ENCODE measurements at places on chromosomes 12 and 14.

GRCh38 chr14:77303417-77304156 is 17.1 kb downstream of the POMT2 start:
- no peak for DNase-seq

DNA sequence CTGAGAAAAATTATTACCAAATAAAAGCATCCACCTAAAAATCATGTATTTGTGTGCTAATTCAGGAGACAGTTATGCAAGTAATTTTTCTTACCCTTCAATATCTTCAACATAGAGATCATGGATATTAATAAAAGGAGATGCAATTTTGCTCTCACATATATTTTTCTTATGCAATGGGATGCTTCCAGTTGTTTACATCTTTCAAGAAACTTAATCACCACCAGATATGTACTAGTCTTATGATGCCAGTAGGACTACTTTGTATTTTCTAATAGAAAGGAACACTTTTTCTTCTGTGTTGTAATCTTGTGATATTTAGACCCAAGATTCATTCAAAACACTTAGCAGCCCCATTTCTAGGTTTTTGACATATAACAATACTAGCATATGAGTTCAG is 107.6 kb downstream of the NAV3 start:
- no peak for DNase-seq

DNA sequence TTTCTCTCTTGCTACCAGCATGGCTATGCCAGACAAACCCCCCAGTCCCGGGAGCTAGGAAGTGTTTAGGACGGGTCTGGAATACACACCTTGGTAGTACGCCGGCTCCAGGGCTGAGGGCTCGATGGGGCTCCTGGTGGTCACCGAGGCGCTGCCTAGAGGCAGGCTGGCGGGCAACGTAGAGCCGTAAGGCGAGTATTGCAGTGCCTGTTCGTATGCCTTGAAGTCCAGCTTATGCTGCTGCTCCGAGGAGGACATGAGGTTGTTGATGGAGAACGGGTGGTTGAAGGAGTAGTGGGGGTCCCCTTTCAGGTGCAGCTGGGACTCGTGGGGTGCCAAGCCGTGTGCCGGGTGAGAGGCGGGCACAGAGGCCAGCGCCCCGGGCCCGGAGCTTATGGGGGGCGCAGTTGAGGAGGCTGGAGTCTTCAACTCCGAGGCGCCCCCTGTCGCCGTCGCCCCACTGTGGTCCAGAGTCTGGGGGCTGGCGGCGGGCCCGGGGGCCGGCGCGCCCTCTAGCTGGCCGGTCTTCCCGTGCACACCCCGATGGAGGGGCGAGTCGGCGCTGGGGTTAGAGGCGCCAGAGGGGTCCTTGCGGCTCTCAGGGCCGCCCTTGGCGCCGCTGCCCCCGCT is 3.6 kb downstream of the FOXA1 start:
- DNase-seq = no peak

DNA sequence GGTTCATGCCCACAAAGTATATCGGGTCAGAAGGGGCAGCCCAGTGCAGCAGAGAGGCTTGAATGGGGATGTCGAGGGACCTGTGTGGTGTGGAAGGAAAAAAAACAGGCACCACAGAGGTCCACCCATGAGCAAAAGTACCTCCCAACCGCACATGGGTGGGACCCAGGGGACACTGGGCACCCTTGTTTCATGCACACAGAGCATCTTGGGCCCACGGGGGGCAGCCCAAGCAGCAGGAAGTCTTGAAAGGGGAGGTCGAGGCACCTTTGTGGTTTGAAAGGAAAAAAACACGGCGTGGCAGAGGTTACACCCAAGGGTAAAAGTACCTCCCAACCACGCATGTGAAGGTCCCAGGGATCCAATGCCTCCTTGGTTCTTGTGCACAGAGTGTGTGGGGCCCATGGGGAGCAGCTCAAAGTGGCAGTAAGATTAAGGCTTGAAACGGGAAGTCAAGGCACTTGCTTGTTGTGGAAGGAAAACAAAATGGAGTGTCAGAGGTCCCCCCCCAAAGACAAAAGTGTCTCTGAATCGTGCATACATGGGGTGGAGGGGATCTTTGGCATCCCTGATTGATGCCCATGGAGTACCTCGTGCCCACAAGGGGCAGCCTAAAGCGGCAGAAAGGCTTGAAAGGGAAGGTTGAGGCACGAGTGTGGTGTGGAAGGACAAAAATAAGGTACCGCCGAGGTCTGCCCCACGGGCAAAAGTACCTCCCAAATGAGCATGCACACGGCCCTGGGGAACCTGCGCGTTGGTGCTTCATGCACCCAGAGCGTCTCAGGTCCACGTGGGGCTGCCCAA is 575.5 kb downstream of the ALG10 start:
- DNase-seq = peak; percentile 3

DNA sequence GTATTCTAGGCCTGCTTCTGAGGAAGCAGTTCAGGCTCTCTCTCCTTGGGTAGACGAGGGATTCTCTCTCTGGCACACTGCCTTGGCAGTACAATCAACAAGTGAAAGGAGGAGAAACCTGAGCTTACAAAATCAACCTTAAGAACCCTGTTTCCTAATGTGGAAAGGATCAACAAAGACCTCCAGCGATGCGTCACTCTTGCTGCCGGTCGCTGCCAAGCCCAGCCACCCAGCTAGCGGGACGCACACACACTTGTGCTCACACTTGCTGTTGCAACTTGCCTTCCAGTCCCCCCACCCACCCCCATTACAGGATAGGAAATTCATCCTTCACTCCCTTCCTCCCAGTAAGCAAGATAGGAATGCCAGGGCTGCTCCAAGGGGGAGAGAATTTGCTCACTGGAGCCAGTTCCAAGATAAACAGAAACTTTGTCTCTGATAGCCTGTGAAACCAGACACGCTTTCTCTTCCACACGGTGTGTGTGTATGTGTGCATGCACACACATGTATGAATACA is 144.3 kb downstream of the BCL11B start:
- DNase-seq = no peak

GRCh38 chr14:26913786-26914185 is 316.0 kb upstream of the NOVA1 start:
- no peak for DNase-seq

- DNase-seq = peak; percentile 88
These were observed 76.4 kb upstream of the DICER1 start for GRCh38 chr14:95233702-95234241.

GRCh38 chr12:124392271-124392666 is 97.4 kb downstream of the RFLNA start:
- peak; percentile 45 for DNase-seq

- no peak for DNase-seq
These were observed 10.9 kb upstream of the HVCN1 start for GRCh38 chr12:110699591-110700445.

DNA sequence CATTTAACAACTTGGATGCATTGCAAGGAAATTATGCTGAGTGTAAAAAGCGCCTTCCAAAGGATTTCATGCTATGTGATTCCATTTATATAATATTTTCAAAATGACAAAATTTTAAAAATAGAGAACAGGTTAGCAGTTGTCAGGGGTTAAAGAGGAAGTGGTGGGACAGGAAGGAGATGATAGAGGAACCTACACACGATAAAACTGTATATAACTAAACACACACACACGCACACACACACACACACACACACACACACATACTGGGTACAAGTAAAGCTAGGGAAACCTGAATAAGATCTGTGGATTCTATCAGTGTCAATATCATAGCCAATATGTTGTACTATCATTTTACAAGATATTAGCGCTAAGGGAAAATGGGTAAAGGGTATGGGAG is 17.2 kb downstream of the TTC9 start:
- DNase-seq = no peak

- DNase-seq = no peak
These were observed 161.2 kb downstream of the TMX1 start for GRCh38 chr14:51401272-51401671.

GRCh38 chr12:127650626-127651025 is 616.3 kb upstream of the TMEM132C start:
- DNase-seq = no peak

DNA sequence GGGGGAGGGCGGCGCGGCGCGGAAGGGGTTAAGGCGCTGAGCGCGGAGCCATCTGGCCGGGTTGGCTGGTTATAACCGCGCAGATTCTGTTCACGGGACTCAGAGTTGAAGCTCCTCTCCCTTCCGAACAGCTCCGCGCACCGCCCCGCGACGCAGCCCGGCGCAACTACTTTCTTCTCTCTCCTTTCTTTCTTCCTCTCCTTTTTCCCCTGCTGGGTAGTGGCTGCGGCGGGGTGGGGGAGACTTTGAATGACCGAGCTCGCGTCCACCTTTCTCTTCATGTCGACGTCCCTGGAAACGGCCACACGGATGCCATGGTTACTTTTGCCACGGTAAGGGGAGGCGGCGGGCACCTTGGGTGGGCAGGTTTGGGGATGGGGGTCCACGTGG is at the start of gene NTF3:
TSS of gene NTF3 (plus strand) at position 98 of the 390 bp plus-strand sequence. CDS start at position 315, 217 bp downstream.
- no peak for DNase-seq

DNA sequence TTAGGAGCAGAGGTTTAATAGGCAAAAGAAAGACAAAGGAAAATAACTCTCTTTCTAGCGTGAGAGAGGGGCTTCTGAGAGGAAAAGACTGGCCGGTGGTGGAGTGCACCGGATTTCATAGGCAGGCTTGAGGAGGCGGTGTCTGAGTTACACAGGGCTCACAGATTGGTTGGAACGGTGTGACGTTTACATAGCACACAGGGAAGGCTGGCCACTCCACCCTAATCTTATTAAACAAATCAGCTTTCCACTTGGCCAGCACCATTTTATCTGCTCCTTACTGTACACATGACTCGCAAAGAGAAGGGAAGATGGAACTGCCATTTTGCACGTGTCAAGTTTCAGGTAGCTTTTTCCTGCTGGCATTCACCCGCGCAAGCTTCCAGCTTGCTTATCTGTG is 587.7 kb downstream of the RPL10L start:
- no peak for DNase-seq

GRCh38 chr14:56390859-56391258 is 188.7 kb upstream of the TMEM260 start:
- no peak for DNase-seq

DNA sequence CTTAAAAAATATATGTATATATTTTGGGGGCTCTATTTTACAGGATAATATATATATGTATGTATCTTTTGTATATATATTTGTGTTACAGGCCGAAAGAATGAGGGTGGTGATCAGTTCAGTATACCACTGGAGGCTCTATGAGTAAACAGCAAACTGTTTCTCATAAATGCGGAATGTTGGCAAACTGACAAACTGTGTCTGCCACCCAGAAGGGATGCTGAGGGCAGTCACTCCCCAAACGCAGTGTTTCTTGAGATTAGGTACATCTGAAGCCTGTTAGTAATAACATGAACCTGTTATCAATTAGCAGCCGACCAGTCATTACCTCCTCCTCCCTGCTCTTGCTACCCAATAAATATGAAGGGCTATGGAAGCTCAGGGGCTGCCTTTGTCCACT is 20.8 kb downstream of the TNFAIP2 start:
- no peak for DNase-seq

DNA sequence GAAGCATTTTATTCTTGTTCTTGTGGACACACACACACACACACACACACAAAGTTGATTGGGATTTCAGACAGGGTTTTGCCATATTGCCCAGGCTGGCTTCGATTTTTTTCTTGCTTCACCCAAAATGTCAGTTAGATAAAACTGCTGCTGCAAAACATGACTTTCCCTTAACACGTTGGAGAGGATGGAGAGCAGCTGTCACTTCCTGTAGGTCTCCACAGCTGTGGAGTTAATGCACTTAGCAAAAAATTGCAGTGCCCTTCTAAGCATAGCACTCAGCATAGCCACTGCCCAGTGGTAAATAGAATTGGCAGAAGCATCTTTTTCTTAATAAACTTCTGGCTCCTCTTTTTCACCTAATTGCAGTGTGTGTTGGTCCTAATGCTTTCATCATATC is 54.5 kb downstream of the PDZRN4 start:
- no peak for DNase-seq

- DNase-seq = no peak
These were observed 163.1 kb downstream of the TTC8 start for GRCh38 chr14:88987516-88987915.

- DNase-seq = no peak
These were observed 41.0 kb upstream of the KCNJ8 start for GRCh38 chr12:21815306-21816062.

- DNase-seq = no peak
These were observed 233.0 kb downstream of the LRFN5 start for GRCh38 chr14:41839661-41840060.

DNA sequence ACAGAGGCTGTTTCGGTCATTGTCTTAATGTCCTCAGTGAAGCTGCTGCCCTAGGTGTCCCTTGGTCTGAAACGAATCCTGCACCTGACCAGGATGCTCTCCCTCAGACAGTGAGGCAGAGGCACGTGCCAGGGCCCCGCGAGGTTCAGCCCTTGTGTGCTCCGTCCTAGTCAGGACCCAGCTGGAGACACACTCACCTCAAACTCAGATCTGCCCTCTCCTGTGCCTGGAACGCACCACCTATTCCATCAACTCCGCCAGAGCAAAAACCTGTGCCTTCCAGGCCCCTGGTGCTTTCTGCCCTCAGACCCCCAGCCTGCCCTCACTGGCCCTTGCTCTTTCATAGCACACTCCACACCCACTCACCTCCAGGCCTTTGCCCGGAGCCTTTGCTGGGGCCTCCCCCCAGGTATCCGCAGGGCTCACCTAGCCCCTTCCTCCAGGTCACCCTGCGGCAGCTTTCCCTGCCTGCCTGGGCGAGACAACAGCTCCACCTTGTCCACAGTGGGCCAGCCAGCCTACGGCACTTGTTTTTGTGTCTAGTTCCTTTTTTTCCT is 150.6 kb downstream of the BCL11B start:
- no peak for DNase-seq

DNA sequence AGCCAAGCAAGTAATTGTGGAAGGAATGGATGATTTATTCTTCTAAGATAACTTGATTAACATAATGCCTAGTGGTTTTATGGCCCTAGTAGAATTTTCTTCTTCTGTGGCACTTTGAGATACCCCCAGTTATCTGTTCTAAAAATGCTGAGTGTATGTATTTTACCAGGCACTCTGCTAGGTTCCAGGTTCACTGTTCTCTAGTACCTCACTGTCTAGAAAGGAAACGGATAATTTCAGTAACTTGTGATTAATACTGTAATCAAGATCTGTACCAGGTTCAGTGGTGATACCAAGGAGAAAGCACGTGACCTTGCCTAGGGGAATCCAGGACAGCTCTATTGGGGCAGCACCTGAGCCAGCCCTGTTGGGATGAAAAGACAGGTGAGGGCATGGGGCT is 8.0 kb downstream of the ANO6 start:
- no peak for DNase-seq

- DNase-seq = no peak
These were observed 204.5 kb downstream of the MON2 start for GRCh38 chr12:62670986-62671720.

GRCh38 chr14:89915114-89915878 is 39.2 kb downstream of the EFCAB11 start:
- DNase-seq = peak; percentile 64

GRCh38 chr12:6345319-6346091 is 3.6 kb upstream of the TNFRSF1A start:
- no peak for DNase-seq

GRCh38 chr14:65424531-65424930 is 12.0 kb downstream of the FUT8 start:
- no peak for DNase-seq

GRCh38 chr12:98227162-98227561 is 288.2 kb upstream of the TMPO start:
- no peak for DNase-seq

- DNase-seq = no peak
These were observed 28.3 kb downstream of the PUS7L start for GRCh38 chr12:43730283-43730682.
